ENCODE measurements at places on chromosomes 6 and 20.

DNA sequence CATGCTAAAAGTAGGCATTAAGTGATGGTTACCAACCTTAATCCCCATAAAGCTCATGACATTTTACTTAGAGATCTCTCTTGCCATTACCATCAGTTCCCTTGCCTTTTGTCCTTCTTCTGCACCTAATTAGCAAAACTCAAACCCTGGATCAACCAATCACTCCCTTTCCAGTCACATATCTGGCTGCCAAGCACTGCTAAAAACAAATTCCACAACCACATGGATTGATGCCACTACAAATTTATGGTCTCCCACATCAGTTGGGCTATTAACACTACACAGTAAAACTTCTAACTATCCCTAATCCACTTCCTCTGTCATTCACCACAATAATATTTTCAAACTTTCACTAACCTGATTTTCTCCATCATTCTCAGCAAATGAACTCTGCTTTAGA is 54.3 kb upstream of the RNF146 start:
- no peak for DNase-seq

GRCh38 chr20:44264287-44264686 is 17.2 kb downstream of the GDAP1L1 start:
- DNase-seq = no peak

DNA sequence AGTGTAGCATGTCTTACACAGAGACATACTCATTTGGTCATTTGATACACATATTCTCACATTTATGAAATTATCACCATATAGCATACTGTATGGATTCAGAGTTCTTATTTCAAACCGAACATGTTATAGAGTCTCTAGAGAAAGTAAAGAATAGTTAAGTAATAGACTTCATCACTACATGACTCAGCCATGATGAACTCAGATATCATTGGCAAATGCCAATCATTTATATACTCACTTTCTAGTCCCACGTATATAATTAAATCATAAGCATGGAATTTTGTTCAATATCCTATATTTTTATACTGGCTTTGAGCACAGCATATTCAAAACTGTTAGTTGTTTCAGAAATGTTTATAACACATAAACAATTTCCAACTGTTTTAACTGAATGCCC is 749.9 kb downstream of the HACE1 start:
- DNase-seq = no peak

- DNase-seq = peak; percentile 16
These were observed 584 bp downstream of the KIF13A start for GRCh38 chr6:17986656-17987446.

- DNase-seq = no peak
These were observed 942.3 kb downstream of the QKI start for GRCh38 chr6:164356814-164357213.

- no peak for DNase-seq
These were observed 88.8 kb downstream of the PRSS35 start for GRCh38 chr6:83601119-83601518.

DNA sequence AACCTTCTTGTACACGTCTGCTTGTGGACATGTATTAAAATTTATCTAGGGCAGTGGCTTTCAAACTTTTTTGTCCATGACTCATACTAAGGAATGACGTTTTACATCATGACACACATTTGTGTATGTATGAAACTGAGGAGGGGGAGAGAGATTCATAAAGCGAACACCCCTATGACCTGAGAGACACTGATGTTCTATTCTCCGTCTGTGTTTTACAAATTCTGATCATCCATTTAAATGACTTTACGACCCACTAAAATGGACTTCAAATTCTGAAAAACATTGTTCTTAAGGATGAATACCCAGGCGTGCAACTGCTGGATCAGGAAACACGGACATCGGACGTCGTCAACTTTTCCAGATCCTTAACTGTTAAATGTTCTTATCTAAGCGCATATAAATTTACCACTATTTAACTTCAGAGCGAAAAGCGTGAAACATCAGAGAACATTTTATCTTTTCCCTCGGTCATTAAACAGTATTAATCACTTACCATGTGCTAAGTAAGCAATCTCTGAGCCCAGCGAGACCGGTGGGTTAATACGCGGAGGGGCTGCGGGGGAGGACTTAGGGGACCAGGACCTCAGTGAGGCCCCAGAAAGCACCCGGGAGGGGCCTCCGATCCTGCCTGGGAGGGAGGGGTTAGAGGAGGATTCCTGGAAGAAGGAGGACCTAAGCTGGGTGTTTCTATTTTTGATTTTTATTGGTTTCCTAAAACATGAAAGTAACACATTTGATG is 1.2 kb downstream of the PLAGL1 start:
- DNase-seq = no peak

GRCh38 chr6:159897603-159898002 is 6.8 kb downstream of the MAS1 start:
- no peak for DNase-seq

GRCh38 chr6:134111062-134111677 is 58.7 kb upstream of the SLC2A12 start:
- no peak for DNase-seq

DNA sequence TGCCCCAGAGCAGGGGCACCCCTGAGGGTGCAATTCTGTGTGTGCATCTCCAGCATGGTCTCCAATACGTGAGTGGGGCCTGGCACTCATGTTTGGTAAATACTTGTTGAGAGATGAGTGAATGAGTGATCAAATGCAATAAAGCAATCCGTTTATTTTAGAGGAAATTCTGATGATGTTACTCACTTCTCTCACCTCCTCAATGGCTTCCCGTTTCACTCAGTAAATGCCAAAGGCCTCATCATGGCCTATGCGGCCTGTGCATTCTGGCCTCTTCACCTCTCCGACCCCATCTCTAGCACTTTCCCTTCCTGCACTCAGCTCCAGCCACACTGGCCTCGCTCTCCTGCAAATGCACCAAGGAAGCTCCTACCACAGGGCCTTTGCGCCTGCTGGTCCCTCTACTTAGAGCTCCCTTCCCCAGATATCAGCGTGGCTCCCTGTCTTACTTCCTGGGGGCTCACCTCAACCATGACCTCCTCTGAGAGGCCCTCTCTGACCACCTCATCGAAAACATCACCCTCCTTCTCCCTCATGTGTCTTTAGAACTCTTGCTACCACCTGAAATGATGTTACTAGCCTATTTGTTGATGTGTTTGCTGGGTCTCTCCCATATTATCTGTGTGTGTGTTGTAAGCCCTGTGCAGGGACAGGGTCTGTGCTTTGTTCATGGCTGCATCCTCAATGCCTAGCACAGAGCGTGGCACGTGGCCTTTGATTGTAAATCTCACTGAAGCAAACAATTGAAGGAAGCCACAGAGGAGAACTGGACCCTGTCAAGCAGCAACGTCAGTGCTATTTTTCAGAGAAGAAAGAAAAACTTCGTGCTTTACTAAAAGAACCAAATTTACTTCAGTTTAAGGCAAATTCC is 42.6 kb downstream of the RAB44 start:
- DNase-seq = no peak

DNA sequence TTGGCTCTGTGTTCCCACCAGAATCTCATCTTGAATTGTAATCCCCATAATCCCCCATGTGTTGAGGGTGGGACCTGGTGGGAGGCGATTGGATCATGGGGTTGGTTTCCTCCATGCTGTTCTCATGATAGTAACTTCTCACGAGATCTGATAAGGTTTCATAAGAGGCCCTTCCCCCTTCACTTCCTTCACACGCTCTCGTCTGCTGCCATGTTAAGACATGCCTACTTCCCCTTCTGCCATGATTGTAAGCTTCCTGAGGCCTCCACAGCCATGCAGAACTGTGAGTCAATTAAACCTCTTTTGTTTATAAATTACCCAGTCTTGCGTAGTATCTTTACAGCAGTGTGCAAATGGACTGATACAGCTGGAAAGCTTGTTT is 90.0 kb downstream of the ELOVL5 start:
- no peak for DNase-seq

GRCh38 chr6:168683621-168684020 is 242.6 kb downstream of the SMOC2 start:
- no peak for DNase-seq

DNA sequence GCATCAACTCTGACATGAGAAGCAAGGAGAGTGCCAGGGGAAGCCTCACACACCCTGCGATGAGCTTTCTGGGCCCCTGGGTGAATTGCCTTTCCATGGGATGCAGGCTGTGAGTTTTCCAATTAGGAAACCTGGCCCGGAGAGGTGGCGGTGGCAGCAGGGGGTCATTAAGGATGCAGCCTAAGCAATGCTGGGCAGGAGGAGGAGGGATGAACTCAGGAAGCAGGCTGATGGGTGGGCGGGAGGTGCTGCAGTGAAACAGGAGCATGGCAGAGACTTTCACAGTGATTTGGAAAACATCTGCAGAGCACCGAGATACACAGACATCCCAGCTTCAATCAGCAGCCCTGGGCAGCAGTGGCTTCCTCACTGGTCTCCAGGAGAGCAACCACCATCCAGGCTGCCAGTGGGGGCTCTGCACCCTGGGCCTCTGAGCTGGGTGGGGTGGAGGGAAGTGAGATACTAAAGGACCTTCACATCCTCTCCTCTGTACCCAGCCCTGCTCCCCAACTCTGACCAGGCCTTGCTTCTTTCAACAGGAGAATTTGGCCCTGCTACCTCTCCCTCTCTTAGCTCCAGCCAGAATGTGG is 44.9 kb downstream of the LRFN2 start:
- no peak for DNase-seq
